ENCODE measurements at places on chromosomes 1 and 21. TPM values are rescaled to one million over a fixed set of nuclear protein-coding genes. Genes with fewer than 3 reads are reported as not detected.

TACSTD2 gene
- total RNA-seq: 0.50 TPM

LINGO4 gene
- not detected for total RNA-seq

DMBX1 gene
- total RNA-seq: 1.7 TPM

TRIM63 gene
- not detected for total RNA-seq

FBXO2 gene
- total RNA-seq: 68.2 TPM

SEC16B gene
- 0.92 TPM for total RNA-seq

AMY1B gene
- total RNA-seq: not detected

- H3K27me3 ChIP-seq: no peaks in the 10 kb centered on the region
- DNase-seq: no peak
- H3K27ac ChIP-seq: no peak overlapping the region
- H3K36me3 ChIP-seq: no peaks in the 10 kb centered on the region
Measured at GRCh38 chr1:82317671-82318070, 516.9 kb downstream of the ADGRL2 start.

GRCh38 chr21:36064085-36064460 lies 3.7 kb upstream of the SETD4 start:
- peaks cover 18% of the 10 kb centered on the region for H3K4me1 ChIP-seq
- no peak for DNase-seq
- H3K36me3 ChIP-seq: peaks cover 16% of the 10 kb centered on the region
- H3K27ac ChIP-seq: no peak overlapping the region
- no peak overlapping the region for H3K4me3 ChIP-seq

DNA sequence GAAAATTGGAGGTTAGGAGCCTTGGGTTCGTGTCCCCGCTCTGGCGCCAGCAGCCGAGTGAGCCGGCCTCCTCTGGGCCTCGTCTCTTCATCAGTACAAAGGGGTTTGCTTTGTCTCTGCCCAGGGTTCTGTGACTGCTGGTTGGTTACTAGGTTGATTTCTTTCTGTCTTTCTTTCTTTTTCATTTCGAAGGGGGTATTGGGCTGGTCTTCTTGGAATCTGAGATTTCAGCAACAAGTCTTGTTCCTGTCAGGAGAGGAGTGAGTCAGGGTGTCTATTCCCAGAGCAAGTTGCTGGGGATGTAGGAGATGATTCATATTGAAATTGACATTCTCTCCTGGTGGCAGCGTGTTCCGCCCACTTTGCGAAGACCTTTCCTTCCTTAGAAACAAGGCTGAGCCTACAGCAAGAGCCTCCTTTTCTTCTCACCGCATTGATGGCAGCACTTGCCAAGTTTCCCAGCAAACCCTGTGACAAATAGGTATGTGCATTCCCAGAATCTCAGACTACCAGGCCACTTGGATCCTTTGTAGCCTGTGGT lies 79.2 kb downstream of the MAN1C1 start:
- no peak overlapping the region for H3K4me3 ChIP-seq
- H3K4me1 ChIP-seq: peaks cover 49% of the 10 kb centered on the region
- H3K36me3 ChIP-seq: no peaks in the 10 kb centered on the region
- no peaks in the 10 kb centered on the region for H3K27me3 ChIP-seq
- no peak for DNase-seq
- peak overlapping the region; percentile 58 for H3K27ac ChIP-seq

GRCh38 chr1:112833806-112834205 lies 118.7 kb upstream of the PPM1J start:
- H3K27me3 ChIP-seq: peaks cover 28% of the 10 kb centered on the region
- no peak for DNase-seq
- no peak overlapping the region for H3K27ac ChIP-seq
- H3K4me3 ChIP-seq: no peak overlapping the region
- H3K4me1 ChIP-seq: peaks cover 18% of the 10 kb centered on the region
- peaks cover 14% of the 10 kb centered on the region for H3K36me3 ChIP-seq

DNA sequence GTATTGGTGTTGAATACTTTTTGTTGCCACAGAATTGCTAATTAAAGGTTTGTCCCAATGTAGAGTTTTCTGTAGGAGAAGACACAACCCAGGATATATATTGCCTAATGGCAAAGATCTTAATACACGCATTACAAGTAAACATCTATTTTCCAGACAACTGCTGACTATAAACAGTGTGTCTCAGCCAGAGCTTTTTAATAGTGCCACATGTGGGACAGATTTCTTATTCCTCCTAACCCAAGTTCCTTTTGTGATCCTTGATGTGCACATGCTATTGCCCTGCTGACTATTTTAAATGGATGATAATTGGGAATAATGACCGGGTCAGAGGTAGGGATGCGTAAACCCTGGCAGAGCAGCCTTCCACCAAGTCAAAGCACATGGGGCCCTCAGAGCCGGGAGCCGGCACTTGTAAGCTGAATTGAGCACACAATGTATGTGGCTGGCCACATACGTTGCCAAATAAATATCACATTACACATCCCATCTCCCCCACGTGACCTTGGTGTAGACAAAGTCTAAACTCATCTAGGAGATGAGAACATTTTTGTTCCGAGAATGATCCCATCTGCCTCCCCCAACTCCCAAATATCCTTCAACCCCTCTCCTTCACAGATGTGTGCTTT lies 209.8 kb upstream of the NFIA start:
- DNase-seq: no peak
- peaks cover 25% of the 10 kb centered on the region for H3K4me1 ChIP-seq
- H3K4me3 ChIP-seq: no peak overlapping the region

DNA sequence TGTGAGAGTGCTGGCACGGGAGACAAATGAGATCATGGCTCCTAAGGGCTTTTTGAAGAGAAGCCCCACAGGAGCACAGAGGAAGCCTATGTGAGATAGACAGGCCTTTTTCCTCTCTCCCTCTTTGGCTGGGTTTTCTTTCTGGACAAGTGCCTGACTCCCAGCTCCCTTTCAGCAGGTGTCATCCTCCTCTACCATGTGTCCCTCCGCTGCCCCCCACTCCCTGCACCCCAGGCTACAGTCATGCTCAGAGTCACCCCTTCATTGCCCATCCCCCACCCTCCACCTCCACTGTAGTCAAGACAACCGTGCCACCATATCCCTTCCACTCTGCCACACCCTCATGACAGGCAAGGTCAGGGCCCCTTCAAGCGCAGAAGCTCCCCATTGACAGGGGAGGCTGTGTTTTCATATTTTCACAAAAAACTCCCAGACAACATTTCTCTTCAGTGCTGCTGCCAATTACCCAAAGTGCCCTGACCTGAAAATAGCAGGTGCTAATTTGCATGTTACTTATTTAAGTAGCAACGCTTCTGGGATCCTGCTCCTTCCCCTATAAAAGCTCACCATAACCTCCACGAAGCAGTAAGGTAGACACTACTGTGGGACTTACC lies 92.1 kb upstream of the IPO9 start:
- no peaks in the 10 kb centered on the region for H3K27me3 ChIP-seq
- H3K36me3 ChIP-seq: no peaks in the 10 kb centered on the region

DNA sequence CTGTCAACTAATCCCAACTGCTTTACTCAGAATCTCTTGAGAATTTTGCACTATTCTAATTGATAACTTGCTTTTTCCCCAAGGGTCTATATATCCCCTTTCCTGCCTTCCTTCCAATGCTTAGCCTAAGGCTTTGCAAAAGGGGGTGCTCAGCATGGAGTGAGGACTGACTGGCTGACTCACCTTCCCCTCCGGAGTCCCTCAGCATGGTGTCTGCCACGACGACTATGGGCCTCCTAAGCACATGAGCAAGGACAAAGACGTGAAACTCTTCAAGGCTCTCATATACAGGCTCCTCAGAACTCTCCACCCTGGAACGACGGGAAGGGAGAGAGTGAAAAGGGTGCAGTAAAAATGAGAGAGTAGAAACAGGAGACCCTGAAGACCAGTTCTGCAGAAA lies 13.2 kb upstream of the MTMR11 start:
- peaks cover 60% of the 10 kb centered on the region for H3K36me3 ChIP-seq
- H3K4me3 ChIP-seq: no peak overlapping the region
- H3K4me1 ChIP-seq: no peaks in the 10 kb centered on the region
- H3K27me3 ChIP-seq: no peaks in the 10 kb centered on the region
- no peak for DNase-seq

GRCh38 chr1:23692308-23692871 lies 784 bp downstream of the RPL11 start:
- no peaks in the 10 kb centered on the region for H3K27me3 ChIP-seq
- DNase-seq: no peak
- H3K4me1 ChIP-seq: peaks cover 45% of the 10 kb centered on the region
- H3K36me3 ChIP-seq: peaks cover 56% of the 10 kb centered on the region
- peak overlapping the region; percentile 98 for H3K4me3 ChIP-seq
- H3K27ac ChIP-seq: peak overlapping the region; percentile 92

GRCh38 chr1:57839067-57839466 lies 415.2 kb upstream of the DAB1 start:
- no peak overlapping the region for H3K27ac ChIP-seq
- H3K4me1 ChIP-seq: no peaks in the 10 kb centered on the region
- peaks cover 32% of the 10 kb centered on the region for H3K36me3 ChIP-seq
- H3K4me3 ChIP-seq: no peak overlapping the region
- DNase-seq: no peak

DNA sequence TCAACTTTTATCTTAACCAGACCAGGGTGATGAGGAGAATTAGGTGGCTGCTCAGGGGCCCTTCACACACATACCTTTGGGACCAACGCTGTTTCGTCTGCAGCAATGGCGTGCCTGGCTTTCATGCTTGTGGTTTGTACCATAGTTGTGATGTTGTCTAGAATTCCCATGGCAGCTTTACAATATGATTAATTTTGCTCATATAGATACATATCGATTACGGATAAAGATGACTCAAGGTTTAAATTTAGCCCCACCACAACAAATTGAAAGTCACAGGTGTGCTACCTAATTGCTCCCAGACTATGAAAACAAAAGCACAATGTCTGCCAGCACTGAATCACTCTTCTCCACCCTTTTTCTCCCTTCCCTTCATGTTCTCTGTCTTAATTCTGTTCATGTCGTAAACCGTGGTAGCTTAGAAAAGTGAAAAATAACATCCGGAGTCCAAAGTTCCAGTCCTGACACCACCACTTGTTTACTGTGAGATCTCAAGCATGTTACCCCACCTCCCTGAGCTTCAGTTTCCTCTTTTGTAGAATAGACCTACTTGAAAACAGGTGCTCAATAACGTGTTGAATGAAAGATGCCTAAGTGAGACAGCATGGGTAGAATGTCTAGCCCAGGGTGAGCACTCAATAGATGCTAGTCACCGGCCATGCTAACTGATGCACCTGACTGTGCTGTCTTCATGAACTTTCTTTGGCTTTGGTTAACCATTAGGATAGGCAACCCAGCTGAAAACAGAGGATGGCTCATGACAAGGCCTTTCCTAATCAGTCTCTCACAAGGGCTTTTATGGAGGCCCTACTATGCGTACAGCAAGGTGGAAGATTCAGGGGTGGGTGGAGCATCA lies 22.1 kb upstream of the JUN start:
- H3K4me3 ChIP-seq: no peak overlapping the region
- no peaks in the 10 kb centered on the region for H3K27me3 ChIP-seq
- H3K4me1 ChIP-seq: peaks cover 19% of the 10 kb centered on the region
- DNase-seq: no peak
- no peaks in the 10 kb centered on the region for H3K36me3 ChIP-seq

DNA sequence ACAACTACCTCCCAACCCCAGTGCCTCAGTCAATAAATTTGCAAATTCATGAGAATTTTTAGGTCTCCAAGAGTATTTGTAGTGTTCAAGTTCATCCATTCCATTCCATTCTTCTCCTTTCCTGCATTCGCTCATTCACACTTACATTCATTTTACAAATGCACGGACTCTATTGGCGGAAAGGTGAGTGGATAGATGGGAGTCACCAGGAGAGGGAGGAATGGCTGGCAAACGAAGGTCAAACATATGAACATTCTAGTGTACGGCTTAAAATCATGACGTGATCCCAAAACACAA lies 2.5 kb downstream of the LORICRIN start:
- H3K4me1 ChIP-seq: peaks cover 13% of the 10 kb centered on the region
- peak overlapping the region; percentile 79 for H3K4me3 ChIP-seq
- H3K36me3 ChIP-seq: no peaks in the 10 kb centered on the region
- DNase-seq: no peak

GRCh38 chr1:23425193-23425494 lies 596 bp upstream of the TCEA3 start:
- peaks cover 87% of the 10 kb centered on the region for H3K27me3 ChIP-seq
- no peak for DNase-seq
- H3K36me3 ChIP-seq: peaks cover 19% of the 10 kb centered on the region
- H3K27ac ChIP-seq: no peak overlapping the region
- H3K4me1 ChIP-seq: peaks cover 11% of the 10 kb centered on the region
- H3K4me3 ChIP-seq: peak overlapping the region; percentile 73

GRCh38 chr1:115685029-115685705 lies 43.4 kb downstream of the VANGL1 start:
- no peak for DNase-seq
- peaks cover 20% of the 10 kb centered on the region for H3K36me3 ChIP-seq
- no peaks in the 10 kb centered on the region for H3K27me3 ChIP-seq
- H3K27ac ChIP-seq: no peak overlapping the region
- H3K4me3 ChIP-seq: no peak overlapping the region
- no peaks in the 10 kb centered on the region for H3K4me1 ChIP-seq
